GM10248 (cell line): ENCODE measurements at places on chromosomes 12 and 14.

DNA sequence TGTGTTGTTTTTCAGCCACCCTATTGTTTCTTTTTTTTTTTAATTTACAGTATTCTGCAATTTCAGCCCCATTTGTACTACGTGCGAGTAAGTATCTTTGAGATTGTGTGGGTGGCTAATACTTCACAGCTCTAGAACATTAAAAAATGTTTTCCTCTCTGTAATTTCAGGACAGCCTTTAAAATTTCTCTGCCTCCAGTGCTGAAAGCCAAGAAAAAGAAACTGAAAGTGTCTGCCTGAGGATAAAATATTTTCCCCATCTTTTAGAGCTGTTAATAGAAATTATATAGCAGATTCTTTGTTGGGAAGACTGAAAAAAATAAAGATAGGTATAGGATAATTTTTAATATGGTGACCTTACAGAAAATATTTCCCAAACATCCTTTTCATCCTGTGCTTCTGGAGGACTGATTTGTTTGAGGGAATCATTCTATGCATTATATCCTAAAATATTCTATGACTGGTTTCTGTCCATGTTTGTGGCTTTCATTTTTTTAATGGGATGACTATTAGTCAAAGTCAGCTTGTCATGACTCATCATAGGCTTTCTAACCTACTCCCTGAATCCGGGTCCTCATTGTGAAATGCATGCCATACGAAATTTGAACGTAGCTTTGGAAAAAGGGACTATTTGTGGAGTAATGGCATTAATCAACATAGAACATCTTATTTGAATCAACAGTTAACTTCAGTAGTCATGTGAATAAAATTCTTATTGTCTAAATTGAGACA, 10.8 kb upstream of the TCTN2 start:
- no peak for DNase-seq

DNA sequence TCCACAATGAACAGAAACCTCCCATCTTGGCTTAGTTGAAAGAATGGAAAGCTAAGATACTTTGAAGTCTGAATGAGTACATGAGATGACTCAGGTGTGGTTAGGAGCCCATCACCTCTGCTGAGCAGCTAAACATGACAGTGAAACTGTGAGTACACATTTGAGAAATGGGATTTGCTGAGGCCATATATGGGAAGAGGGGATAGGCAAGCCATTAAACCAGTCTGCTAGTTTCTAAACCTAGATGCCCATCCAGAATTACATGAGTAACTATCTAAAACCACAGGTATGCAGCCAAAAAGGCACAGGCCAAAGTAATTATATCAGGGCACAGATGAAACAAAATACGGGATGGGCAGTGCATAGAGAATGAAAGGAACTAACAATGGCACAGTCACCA, 41.2 kb downstream of the NKX2-1 start:
- DNase-seq, result no peak

DNA sequence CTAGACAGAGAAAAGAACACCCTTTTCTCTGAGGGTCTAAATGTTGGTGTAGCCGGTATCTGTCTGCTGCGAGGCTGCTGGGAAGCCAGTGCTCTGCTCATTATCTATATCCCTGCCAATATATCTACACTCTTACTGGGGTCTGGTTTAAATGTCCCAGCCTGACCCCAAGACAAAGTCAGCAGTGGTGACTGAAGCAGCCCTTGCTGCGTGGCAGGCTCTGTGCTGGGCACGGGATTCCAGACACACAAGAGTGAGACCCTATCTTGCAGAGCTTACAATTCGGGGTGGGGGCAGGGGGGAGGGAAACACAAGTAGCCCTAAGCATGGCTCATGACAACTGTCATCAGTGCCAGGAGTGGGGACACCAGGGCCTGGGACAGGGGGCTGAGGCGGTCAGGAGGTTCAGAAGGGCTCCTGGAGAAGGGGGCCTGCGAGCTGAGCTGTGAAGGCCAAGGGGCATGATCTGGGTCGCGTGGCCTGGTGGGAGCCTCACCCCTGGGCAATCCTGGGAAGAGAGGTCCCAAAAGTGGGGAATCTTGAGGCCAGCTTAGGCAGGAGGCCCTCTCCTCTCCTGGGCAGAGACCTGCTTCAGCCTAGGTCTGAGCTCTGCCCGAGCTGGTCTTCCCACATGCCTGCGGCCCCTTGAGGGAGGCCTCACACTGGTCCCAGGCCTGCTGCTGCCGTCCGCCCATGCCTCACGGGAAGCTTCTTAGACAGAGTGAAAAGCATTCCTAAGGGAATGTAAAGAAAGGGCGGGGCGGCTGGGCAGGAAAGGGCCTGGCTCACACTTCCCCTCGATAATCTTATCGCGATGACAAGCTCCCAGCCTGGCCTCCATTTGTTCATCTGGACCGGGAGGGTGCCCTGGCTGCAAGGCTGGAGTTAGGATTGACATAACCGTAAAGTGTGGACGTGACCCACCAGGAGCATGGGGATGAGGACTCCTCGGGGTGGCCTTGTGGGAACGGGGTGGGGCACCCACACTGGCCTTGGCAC, 7.3 kb upstream of the RCOR1 start:
- DNase-seq, result no peak

- DNase-seq, result no peak
Measured at GRCh38 chr14:105323663-105324062, 9.1 kb downstream of the PACS2 start.

- no peak for DNase-seq
Measured at GRCh38 chr14:102028733-102029132, 58.1 kb downstream of the HSP90AA1 start.
